ENCODE measurements at places on chromosomes 5 and 9. TPM values are rescaled to one million over a fixed set of nuclear protein-coding genes. Genes with fewer than 3 reads are reported as not detected.
A peak's percentile ranks its signal among the peaks of the same experiment; 100 is the strongest.

Gene NR2F1-AS1
- 6.0 TPM for total RNA-seq

Gene PCDHGA9
- 0.55 TPM for total RNA-seq

Gene PCDHGB4
- total RNA-seq: 0.18 TPM

Gene IPO11
- 32.0 TPM for total RNA-seq

Gene ATOSB
- 5.7 TPM for total RNA-seq

GRCh38 chr5:110086658-110087388 is 397.1 kb downstream of the MAN2A1 start:
- H3K4me3 ChIP-seq: no peak overlapping the region
- H3K36me3 ChIP-seq: no peaks in the 10 kb centered on the region
- no peaks in the 10 kb centered on the region for H3K27me3 ChIP-seq
- peak; percentile 4 for DNase-seq
- H3K4me1 ChIP-seq: no peaks in the 10 kb centered on the region
- H3K27ac ChIP-seq: no peak overlapping the region

DNA sequence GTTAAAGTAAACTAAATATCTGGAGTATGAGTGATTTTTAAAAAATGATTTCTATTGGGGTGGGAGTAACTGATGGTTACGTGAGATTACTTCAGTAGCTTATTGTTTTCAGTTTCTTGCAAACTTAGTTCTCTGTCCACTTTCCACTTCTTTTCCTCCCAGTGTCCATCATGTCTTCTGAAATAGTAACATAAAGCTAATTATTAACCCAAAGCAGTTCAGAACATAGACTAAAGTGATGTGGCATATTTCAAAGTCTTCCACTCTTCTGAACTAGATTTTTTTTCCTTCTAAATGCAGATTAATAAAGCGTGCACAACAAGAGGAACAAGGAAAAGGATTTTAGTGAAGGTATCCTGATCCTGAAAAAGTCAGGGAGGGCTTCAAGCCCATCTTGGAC is 114.1 kb downstream of the MAN2A1 start:
- no peak overlapping the region for H3K27ac ChIP-seq
- peaks cover 25% of the 10 kb centered on the region for H3K36me3 ChIP-seq
- H3K4me3 ChIP-seq: no peak overlapping the region
- no peaks in the 10 kb centered on the region for H3K4me1 ChIP-seq
- DNase-seq: no peak

DNA sequence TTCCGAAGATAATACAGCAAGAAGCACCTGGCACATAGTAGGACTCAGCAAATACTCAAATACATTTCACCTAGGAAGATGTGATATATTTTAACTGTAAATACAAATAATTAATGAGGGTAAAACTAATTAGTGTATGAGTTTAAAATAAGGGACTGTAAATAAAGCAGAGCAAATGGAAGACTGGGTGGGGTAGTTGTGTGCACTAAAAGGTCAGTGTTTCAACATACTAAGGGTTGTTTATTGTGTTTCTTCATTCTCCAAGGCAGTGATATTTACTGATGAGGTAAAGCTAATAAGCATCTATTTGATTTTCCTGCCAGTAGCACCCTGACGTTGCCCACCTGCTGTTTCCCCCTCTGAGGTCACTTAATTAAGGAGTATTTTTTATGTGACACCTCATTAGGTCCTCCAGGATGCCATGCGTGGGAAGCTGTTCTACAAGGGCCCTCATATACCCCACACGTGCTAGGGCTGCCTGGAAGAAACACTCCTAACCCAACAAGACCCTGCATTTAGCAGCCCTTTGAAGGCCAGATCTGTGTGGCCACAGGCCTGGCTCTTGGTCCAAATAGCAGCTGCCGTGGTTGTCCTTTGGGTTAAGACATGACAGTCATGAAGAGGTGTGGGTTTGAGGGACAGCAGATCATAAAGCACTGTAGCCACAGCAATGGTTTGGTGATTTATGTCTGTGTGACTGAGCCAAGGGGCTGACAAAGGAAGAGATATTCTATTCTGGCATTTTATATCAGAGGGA is 97.5 kb upstream of the RPS23 start:
- no peaks in the 10 kb centered on the region for H3K4me1 ChIP-seq
- H3K27ac ChIP-seq: no peak overlapping the region
- no peak overlapping the region for H3K4me3 ChIP-seq
- no peaks in the 10 kb centered on the region for H3K36me3 ChIP-seq

GRCh38 chr5:60205071-60205470 is 311.5 kb upstream of the PDE4D start:
- DNase-seq: no peak
- no peak overlapping the region for H3K4me3 ChIP-seq
- H3K36me3 ChIP-seq: no peaks in the 10 kb centered on the region
- H3K27me3 ChIP-seq: peaks cover 2% of the 10 kb centered on the region

DNA sequence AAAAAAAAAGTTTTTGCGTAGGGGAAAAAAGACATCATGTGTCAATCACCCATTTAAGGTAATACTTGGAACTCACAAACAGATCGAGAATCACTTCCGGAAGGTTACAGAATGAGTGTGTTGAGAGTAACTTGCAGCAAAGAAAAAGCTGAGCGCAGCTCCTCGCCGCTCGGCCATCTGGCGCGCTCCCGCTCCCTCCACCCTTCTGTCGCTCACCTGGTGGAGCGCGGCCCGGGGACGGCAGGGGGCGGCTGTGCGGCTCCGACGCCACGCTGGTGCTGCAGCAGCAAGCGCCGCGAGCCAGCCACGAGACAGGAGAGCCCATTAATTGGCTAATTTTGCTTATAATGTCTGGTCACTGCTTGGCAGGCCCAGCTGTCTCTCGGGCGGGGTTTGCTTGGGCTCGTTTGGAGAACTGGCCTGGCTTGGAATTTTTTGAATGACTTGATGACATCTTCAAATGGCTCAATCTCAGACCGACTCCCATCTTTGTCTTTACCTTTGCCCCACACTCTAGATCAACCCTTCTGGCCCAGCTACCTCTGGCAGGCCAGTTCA is 601.8 kb downstream of the CCDC171 start:
- H3K4me1 ChIP-seq: no peaks in the 10 kb centered on the region
- DNase-seq: no peak
- no peaks in the 10 kb centered on the region for H3K27me3 ChIP-seq
- H3K27ac ChIP-seq: no peak overlapping the region

- DNase-seq: no peak
- no peaks in the 10 kb centered on the region for H3K4me1 ChIP-seq
- no peaks in the 10 kb centered on the region for H3K27me3 ChIP-seq
- no peaks in the 10 kb centered on the region for H3K36me3 ChIP-seq
- no peak overlapping the region for H3K4me3 ChIP-seq
Observed at GRCh38 chr9:68741704-68742332, 36.8 kb downstream of the PIP5K1B start.

- H3K27me3 ChIP-seq: no peaks in the 10 kb centered on the region
- peaks cover 7% of the 10 kb centered on the region for H3K4me1 ChIP-seq
- no peak overlapping the region for H3K27ac ChIP-seq
- DNase-seq: no peak
- H3K36me3 ChIP-seq: no peaks in the 10 kb centered on the region
Observed at GRCh38 chr5:124079062-124079461, 567.1 kb downstream of the CSNK1G3 start.

DNA sequence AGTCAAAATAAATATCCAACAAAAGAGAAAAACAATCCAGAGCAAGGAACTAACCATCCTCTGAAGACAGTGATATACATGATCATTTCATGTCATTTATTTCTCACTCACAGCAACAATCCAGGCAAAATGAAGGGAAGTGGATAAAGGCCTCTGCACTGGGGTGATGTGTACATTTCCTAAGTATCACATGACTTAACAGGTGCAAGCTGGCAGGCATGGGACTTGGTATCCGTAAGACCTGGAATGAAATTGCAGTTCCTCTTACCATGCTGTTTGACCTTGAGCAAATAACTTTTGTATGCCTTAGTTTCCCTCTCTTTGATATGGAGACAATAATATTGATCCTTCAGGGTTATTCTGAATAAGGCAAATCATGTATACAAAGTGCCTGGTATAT is 77.6 kb downstream of the PRLR start:
- H3K27me3 ChIP-seq: no peaks in the 10 kb centered on the region
- no peaks in the 10 kb centered on the region for H3K4me1 ChIP-seq
- DNase-seq: no peak
- no peak overlapping the region for H3K27ac ChIP-seq
- H3K36me3 ChIP-seq: no peaks in the 10 kb centered on the region

DNA sequence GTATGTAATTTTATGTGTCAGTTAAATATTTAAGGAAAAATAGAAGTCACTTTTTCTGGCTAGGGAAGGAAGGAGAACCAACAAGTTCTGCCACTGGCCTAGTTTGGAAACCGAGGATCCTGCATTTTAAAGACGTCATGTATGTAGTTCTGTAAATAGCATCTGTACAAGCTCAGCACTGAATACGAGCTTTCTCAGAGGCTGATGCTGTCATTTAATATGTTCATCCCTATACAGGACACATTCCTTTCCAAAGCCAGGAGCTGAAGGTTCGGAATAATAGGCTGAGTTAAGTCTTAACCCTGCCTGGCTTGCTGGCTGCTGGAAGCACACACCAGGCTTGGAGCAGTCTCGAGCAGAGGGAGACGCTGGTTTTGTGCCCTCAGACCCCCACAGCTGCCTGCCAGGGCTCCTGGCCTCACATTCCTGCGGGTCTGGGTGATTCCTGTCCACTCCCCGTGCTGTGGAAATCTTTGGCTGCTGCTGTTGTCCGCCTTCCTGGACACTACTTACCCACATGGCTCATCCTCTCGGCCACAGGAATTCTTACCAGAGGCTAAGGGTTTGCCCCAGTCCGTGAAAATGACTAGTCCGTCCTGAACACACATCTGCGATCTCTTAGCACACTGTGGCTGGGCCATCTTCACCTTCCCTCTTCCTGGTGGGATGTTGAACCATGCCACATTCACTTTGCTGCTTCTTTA is 36.6 kb downstream of the SLC46A2 start:
- H3K27ac ChIP-seq: no peak overlapping the region
- H3K4me3 ChIP-seq: no peak overlapping the region
- no peaks in the 10 kb centered on the region for H3K27me3 ChIP-seq
- no peaks in the 10 kb centered on the region for H3K4me1 ChIP-seq
- H3K36me3 ChIP-seq: no peaks in the 10 kb centered on the region

GRCh38 chr9:98518556-98518955 is 190.2 kb downstream of the GABBR2 start:
- no peaks in the 10 kb centered on the region for H3K36me3 ChIP-seq
- no peaks in the 10 kb centered on the region for H3K4me1 ChIP-seq
- H3K27ac ChIP-seq: no peak overlapping the region

GRCh38 chr5:93724791-93725190 is 16.6 kb downstream of the POU5F2 start:
- no peaks in the 10 kb centered on the region for H3K4me1 ChIP-seq
- DNase-seq: no peak
- H3K27ac ChIP-seq: no peak overlapping the region
- no peaks in the 10 kb centered on the region for H3K36me3 ChIP-seq
- no peak overlapping the region for H3K4me3 ChIP-seq

DNA sequence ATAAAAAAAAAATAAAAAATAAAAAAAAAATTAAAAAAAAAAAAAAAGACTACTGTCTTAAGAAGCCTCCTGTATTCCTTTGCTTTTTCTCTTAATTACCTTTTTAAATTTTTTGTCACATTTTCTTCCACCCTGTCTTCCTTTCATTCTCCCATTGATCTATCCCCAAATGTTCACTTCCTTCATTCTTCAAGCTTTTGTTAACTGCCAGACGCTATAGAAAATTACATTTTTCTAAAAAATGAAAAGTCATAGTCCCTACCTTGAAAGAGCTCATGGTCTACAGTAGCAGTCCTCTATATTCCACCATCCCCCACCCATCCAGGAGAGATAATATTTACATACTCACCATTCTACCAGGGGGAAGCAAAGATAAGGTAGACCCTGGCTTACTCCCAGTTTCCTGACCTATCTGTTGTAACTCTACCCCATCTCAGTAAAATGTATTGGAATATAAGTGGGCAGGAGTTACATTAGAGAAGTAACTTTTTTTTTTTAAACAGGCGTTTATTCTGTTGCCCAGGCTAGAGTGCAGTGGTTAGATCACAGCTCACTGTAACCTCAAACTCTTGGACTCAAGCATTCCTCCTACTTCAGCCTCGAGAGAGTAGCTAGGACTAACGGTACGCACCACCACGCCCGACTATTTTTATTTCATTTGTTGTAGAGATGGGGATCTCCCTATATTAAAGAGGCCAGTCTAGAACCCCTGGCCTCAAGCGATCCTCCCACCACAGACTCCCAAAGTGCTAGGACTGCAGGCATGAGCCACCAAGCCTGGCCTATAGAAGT is 3.8 kb upstream of the PRKAA1 start:
- H3K27ac ChIP-seq: no peak overlapping the region
- no peak overlapping the region for H3K4me3 ChIP-seq
- no peaks in the 10 kb centered on the region for H3K27me3 ChIP-seq
- DNase-seq: no peak
- no peaks in the 10 kb centered on the region for H3K36me3 ChIP-seq

GRCh38 chr5:115816226-115817081 is at the start of gene CDO1:
CDO1 (minus strand) TSS chr5:115816659; CDS start chr5:115816397, 262 bp downstream.
- 0 out of 2 replicates have a peak within 1 kb of the TSS, but pooled peaks have one; percentile 32 for H3K27ac ChIP-seq
- H3K4me1 ChIP-seq: peaks cover 14% of the 10 kb centered on the region
- H3K36me3 ChIP-seq: no peaks in the 10 kb centered on the region
- peak; percentile 61 for DNase-seq
- H3K27me3 ChIP-seq: peaks cover 40% of the 10 kb centered on the region
- peak within 1 kb of the TSS; percentile 45 for H3K4me3 ChIP-seq

- no peak overlapping the region for H3K27ac ChIP-seq
- no peaks in the 10 kb centered on the region for H3K36me3 ChIP-seq
- no peaks in the 10 kb centered on the region for H3K4me1 ChIP-seq
- H3K27me3 ChIP-seq: no peaks in the 10 kb centered on the region
- no peak for DNase-seq
Observed at GRCh38 chr5:27450607-27451006, 412.2 kb upstream of the CDH9 start.

- no peaks in the 10 kb centered on the region for H3K27me3 ChIP-seq
- peaks cover 39% of the 10 kb centered on the region for H3K4me1 ChIP-seq
- H3K4me3 ChIP-seq: no peak overlapping the region
- DNase-seq: peak; percentile 55
Observed at GRCh38 chr5:79974886-79975285, 16.2 kb downstream of the MTX3 start.

DNA sequence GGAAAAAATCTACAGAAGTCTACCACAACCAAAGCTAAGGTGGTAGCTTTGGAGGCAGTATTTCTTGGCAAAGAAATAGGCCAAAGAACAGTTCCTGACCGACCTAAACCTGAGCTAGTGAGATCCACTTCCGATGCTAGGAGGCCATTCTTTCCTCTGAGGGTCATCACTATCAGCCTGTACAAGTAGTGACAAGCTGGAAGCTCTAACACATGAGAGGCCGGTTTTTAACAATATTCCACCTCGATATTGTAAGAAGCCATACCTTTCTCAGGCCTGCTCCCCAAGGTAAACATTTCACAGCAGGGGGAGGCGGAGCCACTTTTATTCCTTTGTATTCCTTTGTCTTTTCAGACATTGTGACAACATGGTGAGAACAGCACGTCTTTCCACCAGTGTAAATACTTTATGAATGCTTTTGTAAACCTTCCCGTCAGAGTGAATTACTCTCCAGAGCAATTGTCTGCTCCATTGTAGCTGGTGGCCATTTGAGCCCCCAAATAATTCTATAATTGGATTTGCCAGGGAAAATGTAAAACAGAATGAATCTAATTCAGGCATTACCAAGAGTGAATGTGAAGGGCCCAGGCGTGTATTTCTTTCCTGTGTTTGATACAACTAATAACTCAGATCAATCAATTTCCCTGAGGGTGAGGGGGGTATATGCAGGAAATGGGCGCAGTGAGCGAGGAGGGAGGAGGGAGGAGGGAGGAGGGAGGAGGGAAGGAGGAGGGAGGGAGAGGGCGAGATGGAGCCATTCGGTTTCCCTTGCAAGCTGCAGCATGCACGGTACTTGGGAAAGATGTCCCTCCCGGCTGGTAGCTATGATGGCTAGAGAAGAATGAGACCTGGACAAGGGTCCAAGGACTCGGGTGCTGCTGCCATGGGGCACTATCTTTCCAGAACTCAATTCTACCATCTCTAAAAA is 166.6 kb downstream of the CDK5RAP2 start:
- H3K4me1 ChIP-seq: no peaks in the 10 kb centered on the region
- H3K36me3 ChIP-seq: peaks cover 28% of the 10 kb centered on the region
- no peak overlapping the region for H3K4me3 ChIP-seq
- DNase-seq: no peak
- H3K27me3 ChIP-seq: no peaks in the 10 kb centered on the region

Measured in SJSA1 (cell line).